ENCODE measurements at places on chromosomes 2 and 18.

- no peak for DNase-seq
Observed at GRCh38 chr2:162887902-162888301, 49.3 kb upstream of the KCNH7 start.

- DNase-seq = no peak
Observed at GRCh38 chr2:4673025-4673489, 969.7 kb downstream of the DCDC2C start.

DNA sequence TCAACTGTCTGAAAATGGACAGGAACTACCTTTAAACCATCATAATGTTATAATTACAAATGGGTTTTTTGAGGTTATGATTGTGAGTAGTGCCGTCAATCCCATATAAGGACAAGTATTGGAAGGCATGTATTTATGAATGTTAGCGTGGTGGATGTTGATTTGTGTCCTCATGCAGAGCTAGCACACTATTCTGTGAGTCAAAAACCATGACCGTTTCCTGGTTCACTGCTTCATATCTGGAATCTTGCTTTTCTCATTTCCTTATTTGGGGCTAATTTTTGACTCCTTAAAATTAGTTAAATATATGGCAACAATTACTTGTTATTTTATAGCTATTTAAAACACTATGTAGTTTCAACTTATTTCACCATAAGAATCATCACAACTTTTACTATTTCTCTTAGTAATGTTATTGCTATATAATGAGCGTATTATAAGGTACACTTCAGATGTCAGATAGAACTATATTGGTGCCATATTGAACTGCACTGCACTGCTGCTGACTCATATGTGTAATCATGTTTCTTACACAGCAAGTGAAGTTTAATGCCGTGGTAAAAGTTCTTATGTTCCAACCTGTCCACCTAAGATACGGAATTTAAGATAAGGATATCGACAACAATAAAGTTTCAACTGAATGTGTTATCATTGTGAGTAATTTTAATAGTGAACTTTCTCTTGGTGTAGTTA is 192.8 kb downstream of the PTGR3 start:
- no peak for DNase-seq

DNA sequence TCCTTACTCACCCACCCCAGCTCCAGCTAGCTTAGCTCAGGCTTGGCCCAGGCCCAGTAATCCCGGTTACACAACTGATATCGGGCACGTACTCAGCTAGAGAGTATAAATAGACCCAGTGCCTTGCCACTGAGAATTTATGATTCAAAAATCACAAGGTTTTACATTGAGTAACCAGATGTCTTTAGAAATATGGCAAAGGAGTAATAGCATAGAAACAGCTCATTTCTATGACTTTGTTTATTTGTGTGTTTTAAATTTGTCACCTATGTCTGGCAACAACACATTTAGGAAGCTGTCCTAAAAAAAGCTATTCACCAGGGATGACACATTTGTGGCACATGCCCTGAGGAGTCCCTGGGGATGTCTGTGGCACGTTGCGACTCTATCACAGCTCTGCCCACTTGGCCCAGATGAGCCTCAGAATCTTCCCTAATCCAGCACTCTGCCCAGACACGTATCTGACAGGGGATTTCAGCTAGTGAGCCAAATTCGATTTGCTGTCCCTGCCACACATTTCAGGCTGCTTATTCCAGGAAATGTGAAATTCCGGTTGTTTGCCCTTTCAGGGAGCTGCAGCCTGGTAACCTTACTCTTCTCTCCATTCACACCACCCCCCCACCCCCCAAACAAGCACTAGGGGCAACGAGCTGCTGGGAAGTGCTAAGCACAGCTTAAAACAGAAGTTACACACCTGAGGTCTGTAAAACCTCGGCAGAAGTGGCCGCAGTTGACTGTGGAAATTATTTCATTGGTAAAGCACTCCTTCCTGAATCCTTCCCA is 85.4 kb upstream of the ZCCHC2 start:
- DNase-seq = no peak

DNA sequence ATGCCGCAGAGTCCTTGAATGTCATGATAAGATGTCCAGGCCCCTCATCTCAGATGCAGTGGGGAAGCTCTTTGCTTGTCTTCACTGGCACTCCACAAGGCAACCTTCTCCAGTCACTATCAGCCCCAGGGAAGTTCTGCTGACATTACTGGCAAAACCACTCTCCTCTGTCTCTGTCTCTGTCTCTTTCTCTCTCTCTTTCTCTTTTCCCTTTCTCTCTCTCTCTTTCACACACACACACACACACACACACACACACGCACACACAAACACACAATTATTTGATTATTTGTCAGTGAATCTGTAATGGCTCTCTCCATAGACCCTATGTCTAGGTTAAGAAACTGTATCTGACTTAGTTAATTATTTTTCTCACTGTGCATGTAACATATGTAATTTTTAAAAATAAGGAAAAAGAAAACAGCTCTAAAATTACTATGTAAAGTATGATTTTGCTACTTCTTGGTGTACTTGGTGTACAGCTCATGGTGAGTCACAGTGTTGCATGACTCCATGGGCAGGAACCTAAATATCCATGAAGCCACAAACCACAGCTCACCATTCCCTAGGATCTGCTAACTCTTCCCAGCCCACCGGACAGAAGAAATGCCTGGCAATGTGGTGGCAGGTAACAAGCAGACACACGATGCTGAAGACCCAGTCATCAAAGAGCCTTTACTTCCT is 594.9 kb upstream of the ID2 start:
- no peak for DNase-seq

- no peak for DNase-seq
Observed at GRCh38 chr18:58105206-58105887, 61.3 kb downstream of the NEDD4L start.

DNA sequence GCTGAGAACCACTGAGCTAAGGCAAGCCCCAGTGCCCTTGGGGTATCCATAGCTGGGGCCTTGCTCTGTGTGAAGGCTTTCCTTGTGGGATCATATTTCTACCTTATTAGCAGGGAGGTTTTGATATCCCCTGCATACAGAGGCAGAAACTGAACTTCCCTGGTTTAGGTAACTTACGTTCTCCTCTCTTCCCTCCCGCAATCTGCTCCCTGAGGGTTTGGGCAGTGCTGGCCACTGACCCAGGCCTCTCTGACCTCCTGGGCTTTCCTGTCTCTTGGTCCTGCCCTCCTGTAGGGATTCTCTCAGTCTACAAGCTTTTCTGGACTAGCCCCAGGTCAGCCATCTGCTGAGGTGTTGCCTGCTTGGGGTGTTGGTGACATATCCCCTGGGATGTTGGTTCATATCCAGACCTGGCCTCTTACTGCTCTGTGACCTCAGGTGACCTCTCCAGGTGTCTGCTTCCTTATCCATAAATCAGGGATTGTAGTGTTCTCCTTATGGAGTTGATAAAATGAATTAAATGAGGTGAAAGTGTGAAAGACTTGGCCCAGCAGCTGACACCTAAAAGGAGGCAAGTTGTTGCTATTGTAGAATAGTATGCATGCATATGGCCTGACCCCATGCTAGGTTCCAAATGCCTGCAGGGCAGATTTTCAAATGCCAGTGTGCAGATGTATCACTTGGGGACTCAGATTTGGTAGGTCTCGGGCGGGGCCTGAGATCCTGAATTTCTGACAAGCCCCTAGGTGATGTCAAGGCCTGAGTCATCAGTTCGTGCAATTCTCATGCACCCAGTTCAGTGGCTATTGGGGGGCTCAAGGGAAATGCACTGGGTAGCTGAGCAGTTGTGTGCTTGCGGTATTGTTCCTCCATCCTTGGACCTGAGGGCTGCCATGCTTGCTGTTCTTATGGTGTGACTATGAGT is 106.6 kb downstream of the FHOD3 start:
- no peak for DNase-seq

DNA sequence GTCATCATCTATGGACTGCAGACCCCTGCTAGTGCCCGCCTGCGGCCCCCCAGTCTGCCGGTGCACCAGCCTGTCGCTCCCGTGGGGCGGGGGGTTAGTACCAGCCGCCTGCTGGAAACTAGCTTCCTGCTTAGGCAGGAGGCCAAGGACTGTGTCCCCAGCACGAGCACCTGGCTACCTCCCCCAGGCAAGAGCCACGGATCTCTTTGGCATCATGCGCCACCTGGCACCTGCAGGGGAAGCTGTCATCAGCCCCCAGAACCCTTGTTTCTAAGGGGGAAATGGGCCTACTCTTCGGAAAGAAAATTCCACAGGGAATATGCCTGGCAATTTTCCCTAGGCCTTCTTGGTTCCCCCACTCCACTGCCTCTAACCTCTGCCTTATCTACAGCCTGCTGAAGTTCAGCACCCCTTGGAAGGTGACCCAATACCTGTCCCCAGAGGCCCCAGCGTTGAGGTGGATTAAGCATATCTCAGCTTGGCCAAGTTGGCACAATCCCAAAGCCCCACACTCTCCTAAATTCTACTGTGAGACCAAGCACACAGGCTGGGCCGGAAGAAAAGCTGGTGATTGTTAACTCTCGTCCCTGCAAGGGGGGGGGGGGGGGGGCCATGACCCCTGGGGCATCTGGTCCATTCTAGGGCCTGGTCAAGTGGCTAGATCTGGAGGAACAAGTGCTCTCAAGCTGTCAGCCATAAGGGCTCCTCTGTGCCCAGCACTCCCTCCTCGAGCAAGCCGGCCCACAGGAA is 62.0 kb upstream of the POMC start:
- no peak for DNase-seq

- DNase-seq = no peak
Observed at GRCh38 chr2:228181098-228182019, at the start of gene SPHKAP. SPHKAP (minus strand) TSS chr2:228181687; CDS start chr2:228181598, 89 bp downstream.

GRCh38 chr2:189982780-189983394 is 79.6 kb downstream of the MSTN start:
- no peak for DNase-seq

DNA sequence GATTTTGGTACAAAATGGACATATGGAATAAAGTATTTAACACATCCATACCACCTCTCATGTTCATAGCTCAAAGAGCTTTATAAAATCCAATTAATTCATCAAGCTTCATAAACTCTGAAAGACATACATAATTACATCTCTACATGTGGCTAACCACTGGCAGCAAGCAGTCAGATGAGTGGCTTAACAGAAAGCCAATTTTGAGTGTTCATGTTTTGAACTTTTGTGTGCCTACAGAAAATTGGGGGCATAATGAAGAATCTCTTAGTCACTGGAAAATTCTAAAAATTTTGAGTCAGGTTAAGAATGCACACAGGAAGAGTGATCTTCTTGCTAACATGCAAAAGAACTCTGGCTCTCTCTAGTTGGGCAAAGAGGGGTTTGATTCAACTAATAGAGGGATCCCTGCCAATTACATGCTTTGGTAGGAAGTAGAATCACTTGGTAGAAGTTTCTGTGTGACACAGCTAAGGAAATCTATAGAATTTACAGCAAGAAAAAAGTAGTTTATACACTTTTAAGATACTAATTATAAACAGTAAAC is 287.4 kb downstream of the NOL4 start:
- no peak for DNase-seq

GRCh38 chr2:102355526-102356380 is at the start of gene IL18R1:
IL18R1 (plus strand) TSS chr2:102355796; CDS start chr2:102362661, 6,865 bp downstream.
- DNase-seq = peak; percentile 64

DNA sequence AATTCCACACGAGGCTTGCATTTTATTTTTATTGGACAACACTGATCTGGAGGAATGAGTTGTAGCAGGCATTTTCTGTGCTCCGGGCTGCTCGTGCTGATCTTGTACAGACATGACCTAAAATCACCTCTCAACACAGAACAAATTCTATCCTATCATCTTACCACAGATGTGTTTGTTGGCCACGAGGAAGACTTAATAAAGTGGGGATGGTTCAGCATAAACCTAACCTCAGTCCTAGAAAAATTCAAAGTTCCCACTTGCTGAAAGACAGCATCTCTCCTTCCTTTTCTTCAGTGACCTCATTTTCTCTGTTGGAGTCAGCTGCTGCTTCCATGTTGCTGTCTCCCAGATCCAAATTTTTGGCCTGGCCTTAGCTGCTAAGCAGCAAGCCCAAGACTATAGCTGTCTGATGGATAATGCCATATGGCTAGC is 45.3 kb downstream of the RBKS start:
- no peak for DNase-seq

DNA sequence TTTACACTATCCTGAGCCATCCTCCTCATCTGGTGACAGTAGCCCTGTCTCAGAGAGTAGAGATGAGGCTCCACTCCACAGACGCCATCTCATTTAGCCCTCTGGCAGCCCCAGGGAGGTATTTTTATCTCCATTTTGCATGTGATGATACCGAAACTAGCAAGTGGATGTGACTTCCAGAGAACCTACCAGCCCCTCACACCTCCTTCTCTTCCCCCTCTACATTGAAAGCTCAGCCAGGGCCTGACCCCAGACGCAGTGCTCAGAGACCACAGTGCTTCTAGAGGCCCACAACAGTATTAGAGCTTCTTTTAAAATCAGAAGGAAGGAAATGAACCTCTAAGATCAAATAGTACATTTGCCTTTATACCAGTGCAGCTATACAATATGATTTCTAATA is 8.3 kb downstream of the GYPC start:
- DNase-seq = no peak

- DNase-seq = no peak
Observed at GRCh38 chr2:198213253-198213652, 408.9 kb downstream of the PLCL1 start.

DNA sequence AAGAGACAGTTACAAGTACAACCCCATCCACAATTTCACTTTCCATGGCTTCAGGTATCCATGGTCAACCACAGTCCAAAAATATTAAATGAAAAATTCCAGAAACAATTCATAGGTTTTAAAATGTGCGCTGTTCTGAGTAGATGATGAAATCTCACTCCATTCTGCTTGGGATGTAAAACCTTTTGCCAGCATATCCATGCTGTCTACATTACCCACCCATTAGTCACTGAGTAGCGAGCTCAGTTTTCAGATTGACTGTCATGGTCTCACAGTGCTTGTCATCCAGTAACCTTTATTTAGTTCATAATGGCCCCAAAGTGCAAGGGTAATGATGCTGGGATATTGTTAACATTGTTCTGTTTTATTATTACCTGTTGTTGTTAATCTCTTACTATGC is 40.5 kb downstream of the SMAD4 start:
- DNase-seq = no peak

GRCh38 chr2:65355186-65355831 is 77.1 kb downstream of the SPRED2 start:
- no peak for DNase-seq

DNA sequence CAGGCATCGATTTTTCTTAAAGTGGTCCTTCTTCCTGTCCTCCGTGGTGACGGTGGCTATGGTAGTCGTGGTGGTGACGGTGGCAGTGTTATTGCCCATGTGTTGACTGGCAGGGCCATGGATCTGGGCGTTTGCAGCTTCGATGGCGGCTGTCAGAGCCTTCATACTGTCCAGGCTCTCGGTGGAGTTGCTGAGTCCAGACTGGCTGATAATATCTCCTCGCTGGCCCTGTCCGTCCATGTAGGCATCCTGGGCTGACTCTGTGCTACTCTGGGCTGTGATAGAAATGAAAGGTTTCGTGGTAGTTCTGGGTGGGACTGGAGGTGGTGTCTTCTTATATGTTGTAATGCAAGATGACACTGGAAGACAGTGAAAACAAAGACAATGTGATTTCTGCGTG is 131.9 kb downstream of the TGIF1 start:
- no peak for DNase-seq

GRCh38 chr18:11850821-11851145 is 430 bp upstream of the CHMP1B start:
- DNase-seq = no peak

Data from C1 segment of cervical spinal cord (tissue), 14 donors.